AG08395 (cell line): ENCODE measurements at places on chromosomes 2 and 18.

GRCh38 chr2:15092691-15093090, 460.2 kb downstream of the LRATD1 start:
- DNase-seq: peak; percentile 52

DNA sequence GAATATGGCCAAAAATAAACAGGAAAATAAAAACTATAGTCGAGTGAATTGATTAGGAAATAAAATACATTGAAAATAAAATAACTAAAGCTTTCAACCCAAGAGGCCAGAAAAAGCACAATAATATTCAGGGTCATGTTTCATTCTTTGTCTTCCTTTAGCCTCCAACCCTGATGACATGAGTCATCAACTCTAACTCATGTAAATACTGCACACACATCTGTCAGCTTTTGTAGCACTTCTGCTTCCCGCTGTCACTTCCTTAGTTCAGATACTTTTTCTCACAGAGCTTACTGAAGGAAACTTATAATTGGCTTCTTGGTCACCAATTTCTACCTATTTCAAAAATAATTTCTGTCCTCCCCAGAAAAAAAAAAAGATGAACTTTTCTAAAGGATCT, 112.8 kb downstream of the UPP2 start:
- DNase-seq: no peak

DNA sequence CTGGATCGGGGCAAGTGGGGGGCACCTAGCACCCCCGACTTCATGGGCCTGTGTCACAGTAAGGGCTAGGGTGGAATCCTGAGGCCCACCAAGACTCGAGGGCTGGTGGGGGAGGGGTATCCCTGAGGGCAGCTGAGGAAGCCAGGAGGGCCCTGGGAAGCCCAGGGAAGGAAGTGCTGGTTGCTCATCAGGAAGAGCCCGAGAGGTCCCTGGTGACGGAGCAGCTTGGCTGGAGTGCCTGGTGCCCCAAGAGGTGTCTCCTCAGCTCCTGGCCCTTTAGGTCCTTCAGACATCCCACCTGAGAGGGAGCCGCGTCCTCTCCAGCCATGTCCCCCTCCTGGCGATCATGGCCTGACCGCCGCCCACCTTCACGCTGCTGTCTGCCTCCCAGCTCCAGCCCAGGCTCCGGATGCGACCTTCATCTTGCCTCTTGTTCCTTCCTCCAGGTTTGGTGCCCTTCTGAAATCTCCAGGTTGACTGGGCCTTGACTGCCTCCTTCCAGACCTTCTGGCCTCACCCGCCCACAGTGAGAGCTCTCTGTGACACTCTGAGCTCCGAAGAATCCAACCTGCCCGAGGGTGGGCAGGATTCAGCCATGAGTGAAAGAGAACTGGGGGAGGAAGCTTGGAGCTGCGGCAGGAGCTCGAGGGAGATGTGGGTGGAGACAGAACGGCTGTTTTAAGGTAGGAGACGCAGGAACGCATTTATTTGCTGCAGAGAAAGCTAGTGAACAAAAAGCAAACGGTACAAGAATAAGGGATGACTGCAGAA, 42.7 kb upstream of the SEMA4C start:
- no peak for DNase-seq

GRCh38 chr2:37512971-37513370, 158.5 kb downstream of the CDC42EP3 start:
- no peak for DNase-seq

- DNase-seq: no peak
Observed at GRCh38 chr2:203824603-203825002, 43.0 kb upstream of the CTLA4 start.

- no peak for DNase-seq
Observed at GRCh38 chr2:185811580-185811979, 73.0 kb downstream of the FSIP2 start.

DNA sequence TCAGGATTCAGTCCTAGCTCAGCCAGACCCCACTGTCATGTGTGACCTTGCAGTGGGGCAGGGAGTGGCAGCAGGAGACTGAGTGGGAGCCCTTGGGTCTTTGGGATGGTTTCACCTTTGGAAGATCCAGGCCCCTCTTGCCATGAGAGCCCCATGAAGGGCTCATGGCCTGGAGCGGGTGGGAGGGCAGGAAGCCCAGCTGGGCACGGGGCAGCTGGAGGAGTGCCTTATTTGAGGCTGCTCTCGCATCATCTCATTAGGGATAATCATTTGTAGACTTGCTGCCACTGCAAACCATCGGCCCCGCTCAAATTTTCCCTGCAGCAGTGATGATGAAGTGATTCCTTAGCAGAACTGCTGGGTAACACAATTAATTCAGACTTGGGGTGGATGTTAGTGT, 73.9 kb downstream of the TGOLN2 start:
- DNase-seq: no peak

DNA sequence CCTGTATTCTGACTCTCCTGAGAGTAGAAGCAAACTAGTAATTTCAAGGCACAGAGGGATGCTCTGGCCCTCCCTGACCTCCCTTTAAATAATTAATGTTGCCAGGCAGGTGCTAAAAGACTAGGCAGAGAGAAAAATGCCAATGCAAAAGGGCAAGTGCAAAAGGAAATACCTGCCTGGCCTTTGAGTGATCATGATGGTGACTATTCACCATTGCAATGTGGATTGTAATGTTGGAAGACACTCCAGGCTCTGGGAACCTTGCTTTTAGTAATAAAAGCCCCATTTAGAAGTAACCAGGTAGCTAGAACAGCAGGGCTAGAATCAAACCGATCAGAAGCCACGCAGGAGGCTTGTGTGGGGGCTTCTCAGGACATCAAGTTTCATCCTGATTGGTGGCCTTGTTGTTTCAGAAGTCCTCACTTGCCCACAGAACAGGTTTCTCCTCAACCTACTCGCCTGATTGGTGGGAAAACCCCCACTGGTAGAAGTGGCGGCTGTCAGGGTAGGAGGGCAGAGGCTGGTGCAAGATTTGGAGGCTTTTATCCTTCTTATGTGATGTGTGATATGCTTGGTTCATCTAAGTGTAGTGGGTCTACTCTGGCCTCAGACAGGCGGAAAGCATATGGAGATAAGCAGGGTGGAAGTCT, 16.0 kb upstream of the CHRNA1 start:
- DNase-seq: no peak

DNA sequence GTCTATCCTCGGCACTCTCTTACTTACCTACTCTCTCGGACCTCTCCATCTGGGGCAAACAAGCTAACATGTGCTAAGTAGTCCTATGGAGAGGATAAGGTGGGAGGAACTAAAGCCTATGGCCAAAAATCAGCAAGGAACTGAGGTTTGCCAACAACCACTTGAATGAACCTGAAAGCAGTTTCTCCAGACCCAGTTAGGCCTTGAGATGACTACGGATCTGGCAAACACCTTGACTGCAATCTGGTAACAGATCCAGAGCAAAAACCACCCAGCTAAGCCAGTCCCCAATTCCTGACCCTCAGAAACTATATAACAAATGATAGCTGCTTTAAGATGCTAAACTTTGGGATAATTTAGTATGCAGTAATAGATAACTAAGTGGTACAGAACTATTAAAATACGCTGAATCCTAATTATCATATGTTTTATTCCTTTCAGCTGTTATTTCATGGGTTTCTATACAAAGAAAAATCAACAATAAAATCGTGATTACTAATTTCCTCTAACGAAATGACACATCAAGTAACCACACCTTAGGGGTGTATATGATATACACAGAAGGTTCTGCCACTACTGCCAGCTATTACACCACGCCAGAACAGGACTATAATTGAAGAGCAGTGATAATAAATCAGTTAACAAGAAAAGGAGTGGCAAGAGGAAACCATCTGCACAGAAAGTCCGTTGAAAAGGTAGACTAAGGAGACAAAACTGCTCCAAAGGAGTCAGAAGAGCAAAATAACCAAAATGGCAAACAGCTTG, 3.2 kb downstream of the FARSB start:
- DNase-seq: no peak

DNA sequence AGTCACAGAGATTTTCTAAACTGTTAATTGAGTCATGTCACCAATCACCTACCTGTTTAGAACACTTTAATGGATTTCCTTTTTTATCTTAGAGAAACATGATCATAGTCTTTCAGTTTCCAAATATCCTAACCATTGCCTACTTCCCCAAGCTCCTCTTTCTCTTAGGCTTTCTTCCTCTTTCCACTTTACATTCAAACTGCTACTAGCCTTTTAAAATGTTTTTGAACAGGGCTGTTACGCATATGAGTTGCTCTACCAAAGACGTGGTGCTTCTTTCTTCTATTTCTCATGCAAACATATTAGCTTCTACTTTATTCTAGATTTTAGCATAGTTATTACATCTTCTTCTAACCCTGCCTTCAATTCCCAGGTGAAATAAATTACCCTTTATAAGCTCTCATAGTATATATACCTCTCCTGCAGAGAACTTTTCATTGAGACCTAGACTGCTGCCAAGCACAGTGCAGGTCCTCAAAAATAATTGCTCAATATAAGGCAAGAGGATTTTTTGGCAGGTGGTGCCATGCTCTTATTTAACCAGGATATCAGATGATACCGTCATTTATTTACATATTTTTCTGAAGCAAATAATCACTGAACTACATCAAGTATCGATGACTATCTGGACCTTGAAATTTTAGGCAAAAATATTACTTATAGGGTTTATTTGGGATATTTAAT, 937.1 kb downstream of the TSN start:
- no peak for DNase-seq

- no peak for DNase-seq
Observed at GRCh38 chr2:23530206-23530908, 145.4 kb downstream of the KLHL29 start.

- DNase-seq: no peak
Observed at GRCh38 chr2:234162861-234163260, 112.4 kb downstream of the SPP2 start.

DNA sequence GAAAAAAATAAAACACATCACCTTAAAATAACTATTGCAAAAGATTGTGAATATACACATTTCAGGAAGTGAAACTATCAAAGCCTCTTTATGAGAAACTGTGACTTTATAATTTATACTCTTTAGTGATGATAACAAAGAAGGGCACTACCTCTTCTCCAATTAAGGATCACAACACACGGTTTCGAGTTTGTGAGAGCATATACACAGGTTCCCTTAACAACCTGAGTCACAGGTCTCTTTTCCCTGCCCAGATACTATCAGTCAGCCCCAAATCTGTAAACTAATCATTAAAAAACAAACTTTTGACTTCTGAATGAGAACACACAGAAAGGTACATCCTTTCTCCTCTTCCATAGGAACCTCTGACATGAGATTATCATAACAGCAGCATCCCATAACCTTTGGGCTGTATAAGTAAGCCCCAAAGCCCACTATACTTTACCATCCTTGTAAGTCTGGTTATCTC, 44.9 kb downstream of the PTPN2 start:
- no peak for DNase-seq

DNA sequence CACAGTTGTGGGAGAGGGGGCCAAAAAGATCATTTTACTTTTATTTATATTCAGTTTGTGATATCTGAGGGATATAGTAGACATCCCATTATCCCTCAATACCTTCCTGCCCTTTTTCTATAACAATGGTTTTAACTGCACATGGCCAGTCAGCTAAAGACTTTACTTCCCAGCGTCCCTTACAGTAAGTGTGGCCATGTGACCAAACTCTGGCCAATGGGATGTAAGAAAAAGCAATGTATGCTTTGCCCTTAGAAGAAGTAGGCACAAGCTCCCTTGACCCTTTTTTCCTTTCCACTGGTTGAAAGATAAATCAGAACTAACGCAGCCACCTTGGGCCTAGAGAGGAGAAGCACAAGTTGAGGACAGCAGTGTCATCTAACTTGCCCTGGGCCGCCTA, 44.6 kb upstream of the LRPPRC start:
- no peak for DNase-seq

DNA sequence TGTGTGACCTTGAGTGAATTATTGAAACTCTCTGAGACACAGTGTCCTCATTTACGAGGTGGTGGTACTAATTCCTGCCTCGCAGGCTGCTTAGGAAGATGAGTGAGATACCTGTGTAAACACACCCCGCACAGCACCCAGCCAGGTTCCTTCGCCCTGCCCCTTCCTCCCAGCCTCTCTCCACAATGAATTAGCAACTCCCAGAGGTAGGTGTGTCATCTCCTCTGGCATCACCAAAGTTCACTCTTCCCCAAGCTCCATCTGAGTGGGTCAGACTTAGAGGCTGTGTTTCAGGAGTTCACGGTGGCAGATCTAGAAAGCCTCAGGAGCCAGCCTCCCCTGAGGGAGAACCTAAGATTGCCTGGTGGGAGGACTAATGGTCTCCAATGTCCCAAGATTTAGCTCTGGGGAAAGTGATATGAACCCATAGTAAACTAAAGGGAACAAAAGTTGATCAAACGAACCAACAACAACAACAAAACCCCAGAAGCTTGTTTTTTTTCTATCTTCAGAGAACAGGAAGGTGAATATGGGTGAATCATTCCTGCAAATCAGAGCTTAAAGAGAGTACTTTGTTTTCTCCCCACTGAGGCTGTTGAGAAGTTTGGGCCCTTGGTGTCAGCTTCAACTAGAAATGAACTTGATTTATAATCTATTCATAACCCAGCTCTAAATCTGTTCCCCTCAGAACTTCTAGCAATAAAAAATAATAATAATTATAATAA, 44.4 kb upstream of the NRP2 start:
- DNase-seq: no peak

DNA sequence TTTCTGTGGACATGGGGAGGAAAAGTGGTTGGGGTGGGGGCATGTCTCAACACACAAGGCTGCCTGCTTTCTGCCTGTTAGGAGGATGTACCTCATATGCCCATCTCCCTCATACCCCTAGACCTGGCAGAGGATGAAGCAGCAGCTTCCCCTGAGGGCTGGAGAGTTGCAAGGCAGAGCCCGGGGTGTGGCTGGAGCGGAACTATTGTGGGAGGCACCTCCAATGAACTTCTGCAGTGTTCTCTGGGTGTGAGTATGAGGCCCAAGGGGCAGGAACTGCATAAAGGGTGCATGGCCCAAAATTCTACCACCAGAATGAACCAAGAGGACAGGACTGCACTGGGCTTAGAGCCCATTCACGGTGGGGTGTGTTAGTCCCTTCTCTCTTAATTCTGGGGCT, 296.3 kb upstream of the SIX2 start:
- no peak for DNase-seq
